ENCODE measurements at places on chromosomes 1 and 21.

GRCh38 chr1:180962178-180962577 lies 49.5 kb downstream of the KIAA1614 start:
- no peak for DNase-seq

DNA sequence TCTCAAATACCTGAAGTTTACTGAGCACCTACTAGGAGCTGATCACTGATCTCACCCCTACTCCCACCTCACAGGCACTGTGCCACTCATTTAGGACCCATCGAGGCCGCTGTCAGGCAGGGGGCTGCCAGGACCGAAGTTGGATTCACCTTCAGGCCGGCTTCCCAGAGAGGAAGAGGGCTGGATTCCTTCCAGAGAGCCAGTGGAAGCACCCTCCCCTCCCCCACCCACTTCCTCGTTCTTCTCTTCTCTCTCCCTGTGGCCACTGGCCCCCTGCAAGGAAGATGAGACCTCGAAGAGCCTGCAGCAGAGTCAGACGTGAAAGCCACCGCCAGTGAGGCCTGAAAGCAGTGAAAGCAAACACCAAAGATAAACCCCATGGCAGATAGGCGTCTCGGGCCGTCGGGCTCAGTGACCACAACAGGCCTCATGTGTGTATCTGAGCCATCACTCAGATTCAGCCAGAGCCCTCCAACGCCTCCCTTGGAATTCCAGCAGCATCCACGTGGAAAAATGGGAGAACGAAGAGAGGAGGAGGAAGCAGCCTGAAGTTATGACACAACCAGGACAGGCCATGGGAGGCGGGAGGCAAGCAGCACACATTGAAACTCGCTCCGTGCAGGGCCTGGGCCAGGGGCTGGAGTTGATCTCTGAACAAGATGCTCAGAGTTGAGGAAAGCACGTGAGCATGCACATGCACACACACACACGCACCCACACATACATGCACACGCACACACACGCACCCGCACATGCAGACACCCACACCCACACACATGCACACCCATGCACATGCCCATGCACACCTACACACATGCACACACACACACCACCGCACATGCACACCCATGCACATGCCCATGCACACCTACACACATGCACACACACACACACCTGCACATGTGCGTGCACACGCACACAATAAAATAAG lies 6.2 kb upstream of the AGTRAP start:
- DNase-seq: no peak

DNA sequence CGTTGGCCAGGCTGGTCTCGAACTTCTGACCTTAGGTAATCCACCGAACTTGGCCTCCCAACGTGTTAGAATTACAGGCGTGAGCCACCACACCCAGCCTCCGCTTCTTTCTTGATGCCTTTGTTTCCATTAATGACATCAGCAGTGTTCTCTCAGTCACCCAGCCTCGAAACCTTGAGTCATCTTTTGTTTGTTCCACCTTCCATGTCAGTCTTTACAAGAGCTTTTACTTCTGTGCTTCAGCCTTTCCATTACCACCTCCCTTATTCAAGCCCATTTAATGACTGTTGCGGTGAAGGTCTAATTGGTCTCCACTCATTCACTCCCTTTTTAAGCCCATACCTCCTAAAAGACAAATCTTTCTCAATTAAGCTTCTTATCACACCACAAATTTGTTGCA lies 146.6 kb upstream of the ADGRL2 start:
- no peak for DNase-seq

DNA sequence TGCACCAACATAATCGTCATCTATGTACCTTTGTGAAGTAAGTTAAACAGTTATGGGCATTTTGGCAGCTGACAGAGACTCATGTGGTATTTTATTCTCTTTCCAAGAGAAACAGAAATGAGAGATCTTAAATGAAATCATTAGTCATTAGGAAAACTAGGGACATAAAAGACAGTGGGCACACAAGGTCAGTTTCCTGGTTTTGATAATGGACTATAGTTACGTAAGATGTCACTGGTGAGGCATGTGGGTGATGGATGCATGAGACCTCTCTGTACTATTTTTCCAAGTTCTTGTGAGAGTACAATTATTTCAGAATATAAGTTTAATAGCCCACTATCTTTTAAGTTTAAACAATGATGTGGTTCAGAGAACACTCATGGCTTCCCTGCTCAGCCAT lies 216.9 kb downstream of the APP start:
- no peak for DNase-seq
